Right lung (tissue), 10 donors: ENCODE measurements at places on chromosomes 6 and 20.

- DNase-seq: no peak
Measured at GRCh38 chr6:45651301-45651700, 273.6 kb upstream of the SUPT3H start.

GRCh38 chr20:33531885-33532284, 42.0 kb downstream of the CBFA2T2 start:
- DNase-seq: no peak

DNA sequence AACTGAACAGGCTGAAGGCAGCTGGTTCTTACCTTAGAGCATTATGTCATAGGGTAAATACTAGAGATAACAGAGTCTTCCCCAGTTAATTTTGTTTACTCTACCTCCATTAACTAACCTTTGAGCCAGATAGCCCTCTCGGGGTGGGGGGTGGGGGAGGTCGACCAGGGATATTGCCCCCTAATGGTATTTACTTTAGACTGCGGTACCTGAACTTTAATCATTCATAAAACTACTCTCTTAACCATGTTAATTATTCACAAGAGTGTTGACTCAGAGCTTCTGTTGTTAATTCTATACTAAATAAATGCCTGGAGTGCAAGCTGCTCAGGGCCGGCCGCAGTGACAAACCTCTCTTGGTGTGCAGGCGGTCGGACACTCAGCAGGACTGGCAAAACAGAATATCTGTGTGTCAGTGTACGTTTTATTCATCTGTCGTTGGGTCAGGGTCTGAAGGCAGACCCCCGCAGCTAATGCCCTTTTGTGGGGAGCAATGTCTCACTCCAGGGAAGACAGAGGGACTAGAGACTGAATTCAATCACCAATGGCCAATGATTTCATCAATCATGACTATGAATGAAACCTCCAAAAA, 152.4 kb upstream of the COL21A1 start:
- no peak for DNase-seq

DNA sequence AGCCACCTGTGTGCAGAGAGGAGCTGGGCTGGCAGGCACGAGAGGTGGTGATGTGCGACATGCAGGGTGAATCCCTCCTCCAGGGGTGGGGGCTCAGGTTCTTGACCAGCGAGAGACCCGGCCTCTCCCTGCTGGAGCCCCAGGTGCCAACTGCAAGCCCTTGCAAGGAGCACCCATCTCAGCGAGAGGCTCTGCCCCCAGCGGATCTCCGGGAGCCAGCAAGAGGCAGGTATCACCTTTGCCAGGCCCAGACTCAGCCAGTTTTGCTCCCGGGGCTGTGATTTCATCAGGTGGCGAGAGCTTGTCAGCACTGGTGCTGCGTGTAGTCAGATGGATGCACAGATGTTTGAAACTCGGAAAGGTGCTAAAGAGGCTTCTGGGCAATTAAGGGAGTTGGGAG, 87.7 kb downstream of the TFAP2C start:
- no peak for DNase-seq

GRCh38 chr6:113980937-113981554, 10.1 kb upstream of the HDAC2 start:
- DNase-seq: no peak

GRCh38 chr6:108633436-108633835, 72.7 kb downstream of the FOXO3 start:
- no peak for DNase-seq

GRCh38 chr6:44528716-44529115, 141.2 kb downstream of the CDC5L start:
- no peak for DNase-seq

DNA sequence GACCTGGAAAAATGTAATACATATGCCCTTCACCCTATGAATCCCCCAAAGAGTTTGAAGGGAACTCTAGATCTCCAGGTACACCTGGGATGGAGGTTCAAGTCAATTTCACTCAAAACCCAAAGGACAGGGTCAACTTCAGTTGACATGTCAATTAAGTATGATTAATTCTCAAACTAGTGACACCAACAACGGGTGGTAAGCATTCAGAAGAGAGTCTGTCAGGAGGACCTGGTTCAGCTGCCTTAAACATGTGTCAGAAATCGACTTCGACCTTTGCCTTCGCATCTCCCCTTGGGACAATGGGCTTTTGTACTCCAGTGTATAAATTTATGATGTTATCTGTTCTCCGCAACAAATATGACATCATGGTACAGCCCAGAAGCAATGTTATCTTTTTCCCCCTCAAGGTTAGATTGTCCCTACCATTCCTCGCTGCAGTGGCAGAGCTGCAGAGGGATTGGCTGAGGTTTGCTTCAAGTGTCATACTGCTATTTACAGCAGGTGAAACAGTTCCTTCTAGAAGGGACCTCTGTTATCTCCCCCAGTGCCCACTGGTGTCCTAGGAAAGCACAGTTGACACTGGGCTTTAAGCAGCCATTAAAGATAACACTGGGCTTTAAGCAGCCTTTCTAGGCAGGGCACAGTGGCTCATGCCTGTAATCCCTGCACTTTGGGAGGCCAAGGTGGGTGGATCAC, 94.7 kb upstream of the SNX9 start:
- DNase-seq: no peak
